ENCODE measurements at places on chromosomes 5 and 9. TPM values are rescaled to one million over a fixed set of nuclear protein-coding genes. Genes with fewer than 3 reads are reported as not detected.

The PAIP1 gene
- polyA plus RNA-seq = 139 TPM

The STKLD1 gene
- polyA plus RNA-seq = 4.0 TPM

The LEAP2 gene
- 4.9 TPM for polyA plus RNA-seq

The KIF24 gene
- polyA plus RNA-seq = 6.8 TPM

The LECT2 gene
- 0.95 TPM for polyA plus RNA-seq

The PCDHB3 gene
- 2.9 TPM for polyA plus RNA-seq

The FGD3 gene
- 8.8 TPM for polyA plus RNA-seq

The SH3GL2 gene
- polyA plus RNA-seq = 8.1 TPM

The TAF1L gene
- 0.18 TPM for polyA plus RNA-seq

The FGFR4 gene
- 209 TPM for polyA plus RNA-seq

The CCNG1 gene
- 137 TPM for polyA plus RNA-seq

The ENTREP1 gene
- 42.4 TPM for polyA plus RNA-seq

The CDC20B gene
- 16.1 TPM for polyA plus RNA-seq

The RLN1 gene
- 0.64 TPM for polyA plus RNA-seq

The SLC6A3 gene
- polyA plus RNA-seq = 1.3 TPM

The ERGIC1 gene
- 127 TPM for polyA plus RNA-seq

The CSF1R gene
- polyA plus RNA-seq = 26.5 TPM

The ACTBL2 gene
- polyA plus RNA-seq = not detected

The PDZD2 gene
- 23.0 TPM for polyA plus RNA-seq

The GCNT1 gene
- polyA plus RNA-seq = 5.1 TPM

The SAXO1 gene
- 0.30 TPM for polyA plus RNA-seq

The INSL6 gene
- polyA plus RNA-seq = 1.2 TPM

Data from left lung (tissue), 14 donors.